ENCODE measurements at places on chromosomes 5 and 9.

GRCh38 chr5:50824109-50824508 is 157.7 kb downstream of the PARP8 start:
- no peak for DNase-seq

GRCh38 chr5:54415147-54415546 is 40.4 kb upstream of the HSPB3 start:
- DNase-seq, result no peak

DNA sequence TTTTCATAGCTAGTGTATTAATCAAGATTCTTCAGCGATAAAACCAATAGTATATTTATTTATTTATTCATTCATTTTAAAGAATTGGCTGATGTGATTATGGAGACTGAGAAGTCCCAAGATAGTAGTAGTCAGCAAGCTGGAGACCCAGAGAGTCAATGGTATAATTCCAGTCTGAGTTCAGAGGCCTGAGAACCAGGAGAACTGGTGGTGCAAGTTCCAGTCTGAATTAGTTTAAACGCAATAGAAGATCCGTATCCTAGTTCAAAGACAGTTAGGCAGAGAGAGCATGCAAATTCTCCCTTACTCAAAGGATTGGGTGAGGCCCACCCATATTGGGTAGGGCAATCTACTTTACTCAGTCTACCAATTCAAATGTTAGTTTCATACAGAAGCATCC is 364.2 kb upstream of the RPS23 start:
- no peak for DNase-seq

- DNase-seq, result no peak
These were observed 389.2 kb upstream of the NUDT12 start for GRCh38 chr5:103951776-103952175.

Measured in stimulated activated CD4-positive, alpha-beta T cell treated with anti-CD3 and anti-CD28 coated beads, Interleukin-15, amount 100 ng/mL, for 1 hour (primary cell).